ENCODE measurements at places on chromosomes 5 and 9.

DNA sequence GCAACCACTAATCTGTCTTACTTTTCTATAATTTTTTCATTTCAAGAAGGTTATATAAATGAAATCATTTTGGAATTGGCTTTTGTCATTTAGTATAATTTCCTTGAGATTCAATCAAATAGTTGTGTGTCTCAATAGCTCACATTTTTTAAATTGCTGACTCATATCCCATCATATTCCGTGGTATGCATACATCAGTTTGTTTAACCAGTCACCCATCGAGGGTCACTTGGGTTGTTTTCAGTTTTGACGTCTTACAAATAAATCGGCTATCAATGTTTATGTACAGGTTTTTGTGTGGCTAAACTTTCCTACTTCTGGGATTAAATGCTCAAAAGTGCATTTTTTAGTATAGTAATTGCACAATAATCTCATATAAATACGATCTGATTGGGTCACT is 185.5 kb downstream of the TAF11L14 start:
- DNase-seq: no peak

DNA sequence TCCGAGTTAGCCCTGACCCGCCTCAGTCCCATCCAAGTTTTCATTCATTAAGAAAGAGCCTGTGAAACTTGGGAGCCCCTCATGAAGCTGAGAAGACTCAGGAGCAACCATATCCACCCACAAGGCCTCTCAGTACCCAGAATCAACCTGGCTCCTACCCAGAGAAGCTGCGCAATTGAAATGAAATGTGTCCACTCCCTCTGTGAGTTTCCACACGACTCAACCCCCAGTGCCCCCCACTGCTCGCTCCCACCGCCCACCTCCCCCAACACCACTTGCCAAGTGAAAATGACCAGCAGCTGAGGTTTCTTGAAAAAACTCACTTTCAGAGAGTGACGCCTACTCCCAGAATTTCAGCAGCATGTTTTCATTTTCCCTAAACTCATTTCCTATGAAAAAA is 104.6 kb downstream of the CDK5RAP2 start:
- DNase-seq: no peak

- no peak for DNase-seq
These were observed 51.9 kb downstream of the NIPAL4 start for GRCh38 chr5:157511651-157512644.

DNA sequence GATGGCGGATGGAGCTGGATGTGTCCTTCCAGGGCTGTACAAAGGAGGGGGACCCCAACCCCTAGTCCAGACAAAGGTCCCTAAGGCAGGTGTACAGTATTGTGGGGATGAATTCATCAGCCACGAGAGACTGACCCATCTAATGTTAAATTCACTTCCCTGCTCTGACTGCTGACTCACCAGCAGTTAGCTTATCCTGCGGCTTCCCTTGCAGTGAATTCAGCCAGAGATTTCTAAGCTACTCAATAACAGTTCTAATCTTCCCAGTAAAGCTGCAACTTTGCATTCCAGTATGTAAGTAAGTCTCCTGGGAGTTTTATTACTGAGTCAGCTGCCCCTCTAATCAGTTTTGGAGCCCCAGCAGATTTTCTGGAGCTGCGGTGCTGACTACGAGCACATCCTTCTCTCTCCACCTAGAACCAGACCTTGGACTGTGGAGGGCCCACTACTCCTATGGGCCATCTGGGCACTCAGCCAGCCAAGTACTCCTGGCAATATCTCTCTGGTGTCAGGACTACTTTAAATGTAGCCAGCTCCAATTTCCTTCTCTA is 16.1 kb downstream of the B4GALT1 start:
- DNase-seq: peak; percentile 76

DNA sequence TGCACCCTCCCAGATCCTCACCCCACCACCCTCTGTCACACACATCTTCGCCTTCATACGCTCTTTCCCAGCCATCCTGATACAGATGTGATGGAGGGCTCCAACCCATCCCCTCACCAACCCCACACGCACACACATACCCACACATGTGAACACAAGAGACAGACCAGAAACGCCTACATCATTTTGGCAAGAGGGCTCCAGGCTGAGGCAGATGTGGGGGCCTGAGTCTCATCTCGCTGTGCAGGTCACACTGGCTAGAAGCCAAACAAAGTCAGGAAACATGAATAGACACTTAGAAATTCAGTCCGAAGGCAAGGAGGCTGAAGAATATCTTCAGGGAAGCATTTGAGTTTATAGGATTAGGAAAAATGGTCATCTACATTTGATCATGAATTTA is 6.2 kb downstream of the PRDM12 start:
- no peak for DNase-seq

- no peak for DNase-seq
These were observed 52.8 kb upstream of the TAF11L2 start for GRCh38 chr5:17445185-17445584.

DNA sequence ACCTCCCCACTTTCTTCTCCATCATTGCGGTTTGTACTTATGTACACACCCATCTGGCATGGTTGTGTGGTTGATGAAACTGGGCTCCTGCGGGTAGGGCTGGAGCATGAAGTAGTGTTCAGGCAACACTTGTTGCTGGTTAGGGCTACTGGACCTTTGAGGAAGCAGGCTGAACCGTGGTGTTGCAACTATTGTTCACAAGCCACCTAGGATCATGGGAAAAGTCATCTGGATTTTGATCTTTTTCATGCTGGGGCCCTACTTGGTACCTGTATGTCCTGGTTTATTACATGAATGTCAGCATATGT is 40.1 kb upstream of the TIFAB start:
- DNase-seq: no peak

GRCh38 chr9:111633389-111633736 is 2.2 kb downstream of the DNAJC25 start:
- DNase-seq: no peak

GRCh38 chr5:554284-554988 is 30.2 kb upstream of the SLC9A3 start:
- no peak for DNase-seq

- DNase-seq: no peak
These were observed 280.0 kb upstream of the MAP3K1 start for GRCh38 chr5:56535347-56535746.

DNA sequence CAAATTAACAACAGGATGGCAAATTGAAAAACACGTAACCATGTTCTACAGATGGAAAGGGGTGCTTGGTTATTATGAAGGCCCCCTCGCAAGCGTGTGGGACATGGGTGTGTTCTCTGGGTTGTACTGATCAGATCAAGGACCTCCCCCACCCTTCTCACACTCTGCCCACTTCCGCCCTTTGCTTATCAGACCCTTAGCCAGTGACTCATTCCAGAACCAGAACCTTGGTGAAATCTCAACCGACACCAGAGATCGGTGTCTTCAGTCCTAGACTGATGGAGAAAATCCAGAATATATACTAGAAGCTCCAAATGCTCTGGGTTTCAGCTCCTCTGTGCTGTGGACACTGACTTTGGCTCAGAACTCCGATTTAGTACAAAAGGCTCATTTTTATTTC is 64.9 kb downstream of the PTTG1 start:
- DNase-seq: no peak

GRCh38 chr9:95181226-95181818 is 136.2 kb downstream of the FANCC start:
- DNase-seq: no peak

DNA sequence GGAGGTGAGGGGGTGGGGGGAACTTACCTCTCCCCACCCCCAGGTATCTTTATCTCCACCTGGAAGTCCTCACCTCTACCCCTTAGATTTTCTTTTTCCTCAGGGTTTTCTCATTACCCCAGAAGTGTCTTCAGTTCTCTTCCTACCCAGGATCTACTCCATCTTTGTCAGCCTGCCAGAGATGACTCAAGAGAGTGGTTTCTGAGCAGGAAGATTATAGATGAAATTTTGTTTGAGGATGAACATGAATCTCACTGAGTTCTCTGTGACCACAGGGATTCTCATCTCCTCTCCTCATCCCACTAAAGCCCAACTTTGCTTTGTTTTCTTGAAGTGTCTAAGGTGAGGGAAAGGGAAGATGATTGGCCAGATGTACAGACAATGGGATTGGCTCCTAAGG is 5.2 kb upstream of the HINT2 start:
- DNase-seq: no peak

All from common myeloid progenitor, CD34-positive (primary cell).